Activated naive CD8-positive, alpha-beta T cell treated with anti-CD3 and anti-CD28 coated beads, Interleukin-2, amount 10 ng/mL, durations not matched to agents 7 days and 5 days (primary cell): ENCODE measurements at places on chromosomes 4 and X. TPM values are rescaled to one million over a fixed set of nuclear protein-coding genes. Genes with fewer than 3 reads are reported as not detected.
A peak's percentile ranks its signal among the peaks of the same experiment; 100 is the strongest.

Gene MAGEB16
- total RNA-seq, result not detected

Gene NXF2B
- not detected for total RNA-seq

DNA sequence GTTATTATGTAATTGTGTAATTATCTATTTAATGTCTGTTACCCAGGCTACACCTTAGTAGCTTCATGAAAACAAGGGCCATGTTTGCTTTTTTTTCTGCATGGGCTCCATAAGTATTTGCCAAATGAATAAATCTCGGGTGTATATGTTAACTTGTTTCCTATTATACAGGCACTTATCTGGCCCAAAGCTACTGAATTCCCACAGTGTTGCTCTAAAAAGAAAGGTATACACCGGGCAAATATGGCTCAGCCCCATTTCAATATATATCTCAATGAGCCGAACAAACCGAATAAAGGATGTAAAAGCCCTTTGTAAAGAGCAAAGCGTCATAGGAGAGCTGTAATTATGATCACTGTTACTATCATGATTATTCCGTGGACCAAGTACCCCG lies 767 bp downstream of the PAQR3 start:
- peaks cover 10% of the 10 kb centered on the region for H3K27me3 ChIP-seq
- H3K4me3 ChIP-seq, result peak overlapping the region; percentile 99
- H3K27ac ChIP-seq, result peak overlapping the region; percentile 92
- peaks cover 25% of the 10 kb centered on the region for H3K4me1 ChIP-seq
- DNase-seq, result no peak
- H3K36me3 ChIP-seq, result peaks cover 8% of the 10 kb centered on the region

- H3K4me1 ChIP-seq, result no peaks in the 10 kb centered on the region
- no peak overlapping the region for H3K27ac ChIP-seq
- no peak for DNase-seq
- no peaks in the 10 kb centered on the region for H3K36me3 ChIP-seq
- no peak overlapping the region for H3K4me3 ChIP-seq
- H3K27me3 ChIP-seq, result no peaks in the 10 kb centered on the region
These were observed 30.4 kb upstream of the PAGE1 start for GRCh38 chrX:49725923-49726904.

DNA sequence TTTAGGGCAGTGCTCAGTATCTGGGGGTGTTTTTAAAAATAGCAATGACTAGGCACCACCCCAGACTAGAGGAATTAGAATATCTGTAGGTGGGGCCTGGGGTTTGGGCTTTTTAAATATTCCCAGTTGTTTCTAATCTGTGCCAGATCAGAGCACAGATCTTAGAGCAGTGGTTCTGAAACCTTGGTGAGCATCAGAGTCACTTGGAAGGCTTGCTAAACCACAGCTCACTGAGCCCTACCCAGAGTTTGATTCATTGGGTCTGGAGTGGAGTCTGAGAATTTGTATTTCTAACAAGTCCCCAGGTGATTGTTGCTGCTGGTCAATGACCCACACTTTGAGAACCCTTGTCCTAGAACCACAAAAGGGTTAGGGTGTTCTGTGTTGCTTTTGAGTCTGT lies 16.7 kb downstream of the HADH start:
- no peak overlapping the region for H3K4me3 ChIP-seq
- no peaks in the 10 kb centered on the region for H3K27me3 ChIP-seq
- no peak overlapping the region for H3K27ac ChIP-seq
- peaks cover 42% of the 10 kb centered on the region for H3K36me3 ChIP-seq
- peaks cover 11% of the 10 kb centered on the region for H3K4me1 ChIP-seq
